Stimulated activated CD8-positive, alpha-beta memory T cell treated with anti-CD3 and anti-CD28 coated beads, Interleukin-4, amount 100 ng/mL, for 4 hours (primary cell): ENCODE measurements at places on chromosomes 11 and 22.

DNA sequence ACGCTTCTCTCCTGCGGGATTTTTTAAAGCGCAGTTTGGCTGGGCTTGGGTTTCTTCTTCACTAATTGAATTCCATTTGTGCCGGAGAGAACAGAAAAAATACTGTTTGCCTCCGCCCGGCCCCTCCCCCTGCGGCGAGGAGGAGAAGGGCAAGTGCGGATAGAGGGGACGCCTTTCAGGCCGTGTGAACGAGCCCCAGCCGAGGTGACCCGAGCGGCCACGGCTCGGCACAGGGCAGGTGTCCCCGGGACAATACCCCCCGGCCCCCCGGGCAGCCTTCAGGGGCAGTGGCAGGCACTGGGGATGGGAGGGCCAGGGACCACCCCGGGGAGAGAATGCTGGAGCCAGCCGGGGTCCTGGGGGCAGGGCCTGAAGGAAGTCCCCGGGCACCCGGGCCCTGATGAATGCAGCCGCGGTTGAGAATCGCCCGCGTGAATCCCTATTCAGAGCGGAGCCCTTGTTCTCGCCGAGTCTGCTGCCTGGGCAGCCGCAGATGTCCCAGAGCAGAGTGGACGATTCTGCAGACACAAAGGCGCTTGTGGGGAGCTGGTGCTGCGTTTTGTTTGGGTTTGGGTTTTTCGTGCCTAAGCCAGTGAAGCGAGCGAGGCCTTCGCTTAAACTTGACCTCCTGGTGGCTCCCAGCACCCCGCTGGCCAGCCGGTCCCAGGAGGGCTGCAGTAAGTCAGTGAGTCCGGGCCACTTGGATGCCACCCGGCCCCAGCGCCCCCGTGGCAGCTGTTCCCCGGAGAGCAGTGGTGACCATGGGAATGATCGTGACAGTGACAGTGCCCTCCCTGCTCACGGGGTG is 96.0 kb downstream of the WNT7B start:
- DNase-seq, result no peak

GRCh38 chr11:13152264-13152663 is 125.3 kb upstream of the BMAL1 start:
- DNase-seq, result no peak

- DNase-seq, result no peak
Measured at GRCh38 chr11:59754494-59754858, 700 bp upstream of the STX3 start.

DNA sequence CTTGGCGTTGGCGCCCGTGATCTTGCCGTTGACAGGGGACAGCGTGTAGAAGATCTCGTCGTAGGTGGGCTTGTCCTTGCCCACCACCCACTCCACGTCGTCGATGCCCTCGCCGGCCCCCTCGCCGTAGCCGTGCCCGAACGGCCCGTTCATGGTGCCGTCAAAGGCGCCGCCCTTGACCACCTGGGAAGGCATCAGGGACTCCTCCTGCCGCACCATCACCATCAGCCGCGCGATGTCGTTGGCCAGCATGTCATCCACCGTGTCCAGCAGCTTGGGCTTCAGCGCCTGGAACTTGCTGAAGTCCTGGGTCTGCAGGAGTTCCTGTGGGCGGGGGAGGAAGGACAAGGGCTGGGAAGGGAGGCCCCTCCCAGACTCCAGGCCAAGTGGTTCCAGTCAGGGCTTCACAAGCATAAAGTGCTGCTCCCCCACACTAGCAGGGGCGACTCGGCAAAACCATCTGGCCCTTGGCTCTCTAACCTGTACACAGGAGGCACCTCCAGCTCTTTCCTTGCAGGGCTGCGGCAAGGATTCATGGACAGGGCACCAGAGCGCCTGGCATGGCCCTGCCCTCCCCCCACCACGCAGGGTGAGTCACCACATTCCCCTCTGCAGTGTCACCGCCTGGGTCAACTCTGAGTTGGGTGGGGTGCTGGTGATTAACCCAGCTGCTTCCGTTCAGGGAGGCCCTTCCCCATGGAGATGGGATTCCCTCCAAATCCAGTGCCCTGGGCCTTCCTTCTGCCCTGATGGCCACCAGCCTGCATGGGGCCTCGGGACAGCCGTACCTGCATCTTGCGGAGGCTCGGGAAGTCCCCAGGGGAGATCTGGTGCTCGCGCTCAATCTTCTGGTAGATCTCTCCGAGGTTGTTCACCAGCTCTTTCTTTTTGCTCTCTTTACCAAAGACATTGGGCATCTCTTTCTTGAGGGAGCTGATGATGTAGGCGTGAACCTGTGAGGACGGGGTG is 10.4 kb upstream of the CDC42BPG start:
- no peak for DNase-seq

- no peak for DNase-seq
Measured at GRCh38 chr11:115745610-115746512, 241.6 kb upstream of the CADM1 start.
